ENCODE measurements at places on chromosomes 12 and 14.
A peak's percentile ranks its signal among the peaks of the same experiment; 100 is the strongest.

- no peak for DNase-seq
Measured at GRCh38 chr12:80040075-80040738, 59.1 kb upstream of the OTOGL start.

- no peak for DNase-seq
Measured at GRCh38 chr14:55845963-55846825, 266.2 kb downstream of the KTN1 start.

GRCh38 chr14:90774316-90774715 is 41.9 kb downstream of the TTC7B start:
- DNase-seq = no peak

DNA sequence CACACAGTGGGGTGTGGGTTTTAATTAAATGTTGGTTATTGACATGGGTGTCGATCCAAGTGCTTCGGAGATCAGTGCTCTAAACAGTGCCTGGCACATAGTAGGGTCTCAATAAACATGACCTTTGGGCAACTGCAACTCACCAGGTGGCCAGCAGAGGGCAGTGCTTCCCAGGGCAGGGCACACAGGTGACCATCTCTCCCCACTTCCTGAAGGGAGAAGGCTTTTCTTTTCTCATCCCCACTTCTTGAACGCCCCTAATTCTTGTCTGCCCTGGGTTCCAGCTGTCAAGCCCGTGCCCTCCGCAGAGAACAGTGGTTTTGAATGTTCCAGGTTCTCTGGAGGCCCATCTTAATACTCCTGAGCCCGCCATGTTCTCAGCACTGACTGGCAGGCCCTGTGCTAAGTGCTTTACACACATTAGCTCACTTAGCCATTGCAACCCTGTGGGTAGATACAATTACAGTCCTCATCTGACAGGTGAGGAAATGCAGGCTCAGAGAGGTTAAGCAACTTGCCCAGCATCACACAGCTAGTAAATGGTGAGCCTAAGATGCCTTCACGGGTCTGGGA is 16.3 kb downstream of the RAPGEF3 start:
- peak; percentile 50 for DNase-seq

DNA sequence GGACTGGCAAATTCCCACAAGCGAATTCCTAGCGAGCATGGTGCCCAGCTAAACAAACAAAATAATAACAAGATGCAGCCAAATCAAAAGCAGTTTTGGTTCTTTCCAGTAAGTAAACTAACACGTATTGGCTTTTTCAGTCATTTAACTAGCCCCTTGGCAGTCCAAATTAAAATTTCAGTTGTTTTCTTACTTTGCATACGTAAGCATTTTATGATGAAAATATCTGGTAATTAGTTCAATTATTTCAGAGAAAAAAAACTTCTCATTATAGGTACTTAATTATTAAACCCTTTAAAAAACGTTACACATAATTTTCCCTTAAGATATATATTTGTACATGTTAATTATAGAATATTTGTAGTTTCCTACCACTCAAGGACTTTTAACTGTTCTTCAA is 70.1 kb downstream of the ST8SIA1 start:
- DNase-seq = no peak

DNA sequence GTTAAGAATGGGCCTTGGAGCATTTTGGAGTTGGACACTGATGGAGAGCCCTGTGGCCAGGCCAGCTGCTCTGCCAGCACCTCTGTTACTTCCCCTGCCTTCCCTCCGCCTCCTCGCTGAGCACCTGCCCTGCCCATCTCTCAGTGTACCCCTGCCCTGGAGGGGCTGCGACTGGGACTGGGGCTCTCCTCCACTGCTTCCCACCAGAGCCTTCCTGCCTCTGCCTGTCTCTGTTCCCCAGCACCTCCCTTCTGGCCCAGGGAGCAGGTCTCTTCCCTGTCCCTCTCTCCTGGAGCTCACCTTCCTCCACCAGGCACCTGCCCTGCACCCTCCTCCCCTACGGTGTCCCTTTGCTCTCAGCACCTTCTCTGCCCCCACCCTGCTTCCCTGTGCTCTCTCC is 62.1 kb downstream of the WDR20 start:
- no peak for DNase-seq

- DNase-seq = no peak
Measured at GRCh38 chr14:79242666-79243065, 968.6 kb downstream of the DIO2 start.

- no peak for DNase-seq
Measured at GRCh38 chr12:82690006-82690405, 3.3 kb downstream of the TMTC2 start.

GRCh38 chr14:99350751-99351150 is 78.8 kb upstream of the BCL11B start:
- no peak for DNase-seq

GRCh38 chr12:122215771-122216170 is 10.1 kb downstream of the DIABLO start:
- DNase-seq = peak; percentile 33

- no peak for DNase-seq
Measured at GRCh38 chr12:53193040-53193439, 12.3 kb upstream of the CSAD start.

DNA sequence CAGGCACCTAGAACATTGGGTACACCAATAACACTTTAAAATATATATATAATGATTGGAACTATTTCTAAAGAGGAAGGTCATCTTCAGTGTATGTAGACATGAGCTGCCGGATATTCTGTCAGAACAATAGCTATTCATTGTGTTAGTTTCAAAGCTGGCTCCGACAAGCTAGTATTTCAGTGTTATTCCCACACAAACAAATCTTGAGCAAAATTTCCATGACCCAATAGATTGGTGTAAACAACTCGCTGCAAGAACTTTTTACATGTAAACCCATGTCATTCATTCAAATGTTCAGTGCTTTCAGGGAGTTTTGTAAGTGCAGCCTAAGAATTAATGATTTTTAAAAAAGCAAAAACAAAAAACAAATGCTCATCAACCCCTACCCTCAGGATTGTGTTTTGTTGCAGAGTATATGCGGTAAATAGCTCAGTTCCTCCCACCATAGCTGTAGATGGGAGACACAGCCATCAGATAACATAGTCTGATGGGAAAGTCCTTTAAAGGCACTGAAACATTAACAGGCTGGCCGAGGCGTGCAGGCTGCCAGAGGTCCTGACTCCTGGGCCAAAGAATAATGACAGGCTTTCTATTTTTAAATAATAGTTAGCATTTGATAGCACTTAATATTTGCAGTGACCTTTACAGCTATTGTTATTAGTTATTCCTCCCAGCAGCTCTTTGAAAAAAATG is 150.3 kb upstream of the ARHGAP5 start:
- no peak for DNase-seq

DNA sequence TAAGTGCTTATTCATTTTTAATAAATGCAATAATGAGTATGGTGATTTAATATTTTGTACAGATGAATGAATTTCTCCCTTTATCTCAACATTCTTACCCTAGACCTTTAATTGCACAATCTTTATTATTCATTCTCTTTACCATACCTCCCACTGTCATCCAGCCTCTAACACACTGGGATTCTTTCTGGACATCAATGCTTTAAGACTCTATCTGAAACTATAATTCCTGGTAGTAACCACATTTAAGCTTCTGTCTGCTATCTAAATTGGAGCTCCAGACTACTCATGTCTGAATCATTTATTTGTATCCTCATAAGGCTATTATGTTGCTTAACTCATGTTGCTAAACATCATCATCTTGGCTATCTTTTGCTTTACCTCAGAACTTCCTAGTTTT is 270.2 kb downstream of the ALG10B start:
- DNase-seq = no peak

DNA sequence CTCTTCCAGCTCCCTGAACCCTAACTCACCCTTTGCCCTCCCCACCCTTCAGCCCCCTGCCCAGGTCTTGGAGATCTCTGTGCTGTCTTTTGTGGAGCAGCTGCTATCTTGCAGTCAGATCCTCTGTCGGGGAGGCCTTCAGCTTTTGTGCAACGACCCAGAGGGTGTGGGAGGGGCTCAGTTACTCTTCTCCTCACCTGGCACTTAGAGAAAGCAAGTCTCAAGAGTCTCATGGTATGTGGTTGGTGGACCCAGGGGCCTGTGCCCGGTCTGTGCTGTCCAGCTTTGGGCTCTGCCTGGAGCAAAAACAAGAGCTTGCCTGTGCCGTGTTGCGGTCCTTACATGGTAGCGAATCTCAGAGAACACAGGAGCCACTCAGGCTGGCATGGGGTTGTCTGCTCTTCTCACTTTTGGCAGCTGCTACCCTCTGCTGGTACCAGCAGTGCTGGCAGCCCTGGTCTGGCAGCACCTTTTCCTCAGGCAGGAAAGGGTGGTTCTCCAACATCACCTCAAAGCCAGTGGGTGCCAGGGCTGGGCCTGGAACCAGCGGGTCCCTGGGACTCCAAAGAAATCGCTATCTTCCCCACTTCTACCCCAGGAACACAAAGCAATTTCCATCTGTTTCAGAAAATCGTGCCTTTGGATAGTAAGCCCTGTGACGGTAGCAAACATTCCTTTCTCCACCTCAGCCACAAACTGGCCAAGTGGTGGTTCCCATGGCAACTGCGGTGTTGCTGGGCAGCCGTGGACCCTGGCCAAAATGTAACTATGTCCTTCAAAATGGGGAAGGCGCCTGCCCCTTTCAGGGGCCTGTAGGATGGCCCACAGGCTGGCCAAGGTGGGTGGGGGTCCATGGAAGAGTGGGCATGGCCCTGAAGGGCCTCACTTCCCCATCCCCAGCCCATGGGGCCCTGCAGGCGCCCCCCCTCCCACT is 90.0 kb downstream of the RIN3 start:
- no peak for DNase-seq

DNA sequence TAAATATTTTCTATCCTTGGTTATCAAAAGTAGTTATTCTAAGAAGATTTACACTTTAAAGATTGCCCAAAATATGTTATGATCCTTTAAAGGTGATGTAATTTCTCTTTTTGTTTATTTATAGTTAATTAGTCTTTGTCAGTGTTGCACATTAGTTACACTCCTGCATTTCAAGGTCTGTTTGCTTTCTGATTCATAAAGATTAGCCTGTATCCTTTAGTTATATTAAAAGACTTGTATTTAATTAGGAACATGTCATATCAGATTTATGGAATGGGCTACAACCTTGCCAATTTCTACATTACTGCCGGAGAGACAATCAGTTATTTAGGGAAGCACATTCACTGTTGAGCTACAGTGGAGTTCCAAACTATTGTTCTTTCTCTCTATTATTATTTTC is 3.5 kb downstream of the EPYC start:
- no peak for DNase-seq

GRCh38 chr12:109626378-109627115 is 53.0 kb downstream of the MVK start:
- no peak for DNase-seq

DNA sequence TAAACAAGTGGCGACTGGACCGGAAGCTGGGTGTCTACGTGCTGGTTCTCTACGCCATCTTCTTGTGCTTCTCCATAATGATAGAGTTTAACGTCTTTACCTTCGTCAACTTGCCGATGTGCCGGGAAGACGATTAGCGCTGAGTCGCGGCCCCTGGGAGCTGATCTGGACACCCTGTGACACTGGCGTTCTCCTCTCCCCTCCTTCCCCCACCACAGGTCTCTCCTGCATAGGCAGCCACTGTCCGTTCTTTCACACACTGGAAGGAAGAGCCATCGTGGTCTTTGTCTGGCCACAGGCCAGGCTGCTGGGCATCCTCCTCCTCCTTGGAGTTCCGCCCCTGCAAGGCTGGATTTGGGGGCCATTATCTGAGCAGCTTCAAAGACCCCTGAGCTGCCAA is 20.1 kb upstream of the RIN3 start:
- DNase-seq = no peak

DNA sequence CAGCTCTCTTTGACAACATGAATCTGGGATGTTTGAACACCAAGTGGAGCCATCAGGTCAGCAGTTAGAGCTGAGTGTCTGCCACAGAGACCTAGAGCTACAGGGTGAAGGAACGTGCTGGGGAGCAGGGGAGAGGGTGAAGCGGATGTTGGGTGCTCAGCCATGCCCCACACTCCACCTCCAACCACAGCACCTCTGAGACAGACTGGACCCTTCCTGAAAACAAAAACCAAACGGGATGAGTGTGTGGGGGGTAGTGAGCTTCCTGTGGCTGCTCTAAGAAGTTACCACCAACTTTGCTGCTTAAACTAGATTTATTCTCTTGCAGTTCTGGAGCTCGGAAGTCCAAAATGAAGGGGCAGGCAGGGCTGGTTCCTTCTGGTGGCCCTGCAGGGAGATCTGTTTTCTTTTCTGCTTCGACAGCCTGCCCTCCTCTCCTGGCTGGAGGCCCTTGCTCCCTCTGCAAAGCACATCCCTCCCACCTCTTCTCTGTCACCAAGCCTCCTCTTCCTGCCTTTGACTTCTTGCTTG is 5.6 kb upstream of the GOLGA3 start:
- no peak for DNase-seq

DNA sequence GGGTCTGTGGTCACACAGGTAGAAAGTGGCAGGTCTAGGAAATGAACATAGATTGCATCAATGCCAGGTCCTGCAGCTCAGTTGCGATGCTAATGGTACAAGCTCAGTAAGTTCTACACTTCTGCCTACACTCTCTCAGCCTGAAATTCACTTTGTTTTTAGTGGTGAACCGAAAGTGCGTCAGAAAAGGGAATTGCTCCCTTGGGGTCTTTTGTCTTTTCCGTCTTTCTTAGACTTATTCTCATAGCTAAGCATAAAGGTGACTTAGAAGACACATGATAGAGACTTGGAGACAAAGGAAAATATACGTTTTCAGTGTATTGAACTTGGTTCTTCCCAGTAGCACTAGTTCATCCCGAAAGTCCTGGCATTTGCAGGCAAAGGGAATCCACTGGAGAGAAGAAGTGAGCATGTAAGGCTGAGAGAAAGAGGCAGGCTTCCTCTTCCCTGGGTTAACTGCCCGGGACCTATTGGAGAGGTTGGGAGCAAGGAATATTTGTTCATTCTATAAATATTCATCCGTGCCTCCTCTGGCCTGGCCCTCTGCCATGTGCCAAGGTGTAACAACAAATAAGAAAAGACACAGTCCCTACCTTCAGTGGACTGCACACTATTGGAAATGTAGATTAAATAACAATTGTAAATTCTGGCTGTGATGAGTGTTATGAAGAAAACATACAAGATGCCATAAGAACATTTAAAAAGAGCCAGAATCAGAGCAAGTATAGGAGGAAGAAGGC is 785.8 kb downstream of the MED13L start:
- DNase-seq = no peak

- no peak for DNase-seq
Measured at GRCh38 chr12:6635375-6635855, 344 bp downstream of the LPAR5 start.
